Natural killer cell (primary cell): ENCODE measurements at places on chromosomes 6 and 20.

DNA sequence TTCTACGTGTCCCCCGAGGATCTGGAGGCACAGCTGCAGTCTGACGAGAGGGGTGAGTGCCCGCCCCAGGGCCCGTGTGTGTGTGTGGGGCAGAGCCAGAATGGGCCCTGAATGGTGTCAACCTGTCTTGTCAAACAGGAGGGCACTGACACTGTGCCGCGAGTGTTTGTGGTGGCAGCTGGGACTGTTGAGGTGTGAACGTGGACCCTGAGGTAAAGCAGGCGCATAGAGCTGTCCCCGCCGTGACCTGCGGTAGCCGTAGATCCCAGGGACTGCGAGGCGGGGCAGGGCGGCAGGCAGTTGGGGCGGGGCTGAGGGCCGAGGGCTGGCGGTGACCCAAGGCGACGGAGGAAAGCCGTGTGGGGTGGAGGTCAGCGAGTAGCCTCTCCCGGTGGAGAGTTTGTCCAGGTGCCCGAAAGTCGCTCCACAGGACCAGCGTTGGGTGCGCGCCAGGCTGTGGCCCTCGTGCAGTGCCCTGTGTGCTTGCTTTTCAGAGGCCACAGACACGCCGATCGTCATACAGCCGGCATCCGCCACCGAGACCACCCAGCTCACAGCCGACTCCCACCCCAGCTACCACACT lies 25.2 kb downstream of the UCKL1 start:
- DNase-seq = no peak

GRCh38 chr6:7152462-7152861 lies 44.7 kb downstream of the RREB1 start:
- DNase-seq = no peak

DNA sequence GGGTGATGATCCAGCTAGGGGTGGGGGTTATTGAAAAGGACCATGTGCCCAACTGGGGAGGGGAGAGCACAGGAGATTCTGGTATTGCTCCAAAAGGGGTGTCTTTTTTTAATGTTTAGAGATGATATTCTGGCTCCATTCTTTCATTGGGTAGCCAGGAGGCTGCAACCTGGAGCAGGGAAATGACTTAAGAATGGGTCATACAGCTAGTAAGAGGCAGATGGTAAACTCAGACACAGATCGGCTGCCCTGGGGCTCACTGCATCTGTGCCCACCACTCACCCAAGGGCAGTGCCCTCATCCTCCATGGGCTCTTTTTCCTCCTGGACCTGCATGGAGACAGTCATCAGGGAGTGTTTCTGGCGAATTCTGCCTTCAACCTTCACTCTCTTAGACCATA lies 302.0 kb upstream of the PRDM1 start:
- DNase-seq = no peak

- DNase-seq = no peak
These were observed 129.1 kb downstream of the FOXA2 start for GRCh38 chr20:22455259-22455658.

GRCh38 chr6:98724537-98724936 lies 109.8 kb upstream of the POU3F2 start:
- no peak for DNase-seq

GRCh38 chr20:39057911-39058310 lies 95.8 kb downstream of the DHX35 start:
- no peak for DNase-seq

DNA sequence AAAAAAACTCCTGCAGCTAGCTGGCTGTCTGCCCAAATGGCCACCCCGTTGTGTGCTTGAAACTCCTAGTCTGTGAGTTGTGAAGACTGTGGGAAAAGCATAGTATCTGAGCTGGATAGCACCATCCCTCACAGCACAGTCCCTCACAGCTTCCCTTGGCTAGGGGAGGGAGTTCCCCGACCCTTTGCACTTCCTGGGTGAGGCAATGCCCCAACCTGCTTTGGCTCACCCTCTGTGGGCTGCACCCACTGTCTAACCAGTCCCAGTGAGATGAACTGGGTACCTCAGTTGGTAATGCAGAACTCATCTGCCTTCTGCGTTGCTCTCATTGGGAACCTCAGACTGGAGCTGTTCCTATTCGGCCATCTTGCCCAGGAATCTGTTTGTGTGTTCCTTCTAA lies 260.6 kb upstream of the STXBP5 start:
- DNase-seq = no peak

GRCh38 chr6:113397236-113397635 lies 459.9 kb upstream of the MARCKS start:
- no peak for DNase-seq
